ENCODE measurements at places on chromosomes 7 and 10.

- no peak for DNase-seq
Observed at GRCh38 chr10:77533887-77534278, 103.7 kb downstream of the KCNMA1 start.

DNA sequence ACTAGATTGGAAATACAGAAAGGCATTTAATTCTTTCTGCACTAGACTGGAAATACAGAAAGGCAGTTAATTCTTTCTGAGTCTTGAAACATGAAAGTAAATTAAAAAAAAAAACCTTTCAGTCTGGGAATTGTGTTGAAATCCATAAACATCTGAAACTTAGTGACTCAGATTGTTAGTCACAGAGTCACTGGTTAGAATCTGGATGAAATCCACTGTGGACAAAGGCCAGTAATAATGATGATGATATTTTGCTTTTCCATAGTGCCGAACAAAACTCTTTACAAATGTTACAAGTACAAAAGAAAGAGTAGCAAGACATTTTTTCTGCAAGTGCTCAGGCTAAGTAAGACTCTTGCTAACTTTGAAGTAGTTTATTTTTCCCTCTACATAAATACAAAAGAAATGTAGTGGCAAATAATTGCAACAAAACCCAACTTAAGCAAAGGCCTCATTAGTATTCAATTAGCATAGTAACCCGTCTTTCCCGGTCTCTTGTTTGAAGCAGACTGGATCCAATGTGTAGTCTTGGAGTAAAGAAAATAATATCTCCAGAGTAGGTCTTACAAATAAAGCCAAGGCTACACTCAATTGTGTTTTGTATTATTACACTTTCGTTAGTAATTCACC lies 5.8 kb upstream of the PRTFDC1 start:
- DNase-seq: no peak

GRCh38 chr7:31950091-31950755 lies 120.0 kb downstream of the PDE1C start:
- DNase-seq: no peak

DNA sequence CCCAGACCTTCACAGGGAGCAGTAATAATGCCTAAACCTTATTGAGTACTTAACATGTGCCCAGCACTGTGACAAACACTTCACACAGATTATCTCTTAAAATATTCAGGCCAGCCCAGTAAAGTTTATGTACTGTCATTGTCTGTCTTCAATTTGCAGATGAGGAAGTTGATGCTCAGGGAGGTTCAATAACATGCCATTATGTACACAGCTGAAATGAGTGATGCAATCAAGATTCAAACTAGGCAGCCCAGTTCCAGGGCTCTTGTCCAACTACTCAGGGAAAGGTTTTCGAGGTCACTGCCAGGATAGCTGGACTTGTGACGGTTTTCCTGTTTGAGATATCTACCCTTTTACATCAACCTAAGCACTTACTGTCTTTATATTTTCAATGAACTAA lies 56.1 kb downstream of the AUTS2 start:
- DNase-seq: no peak

DNA sequence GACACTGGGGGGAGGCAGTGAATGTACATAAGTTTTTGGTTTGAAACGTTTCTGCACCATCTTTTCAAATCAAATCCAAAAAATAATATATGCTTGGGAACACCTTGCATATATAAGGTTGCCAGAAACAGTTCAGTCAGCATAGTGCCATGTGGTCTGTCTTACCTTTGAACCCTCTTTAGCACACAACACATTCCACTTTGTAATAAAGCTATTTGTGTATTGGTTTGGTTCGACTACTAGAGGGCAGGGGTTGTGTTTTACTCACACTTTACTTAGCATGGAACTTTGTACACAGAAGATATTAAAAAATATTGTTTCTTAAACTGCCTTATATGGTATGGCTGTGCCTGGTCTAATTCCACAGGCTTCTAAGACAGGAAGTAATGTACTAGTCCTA lies 43.2 kb downstream of the ALDH18A1 start:
- DNase-seq: no peak

DNA sequence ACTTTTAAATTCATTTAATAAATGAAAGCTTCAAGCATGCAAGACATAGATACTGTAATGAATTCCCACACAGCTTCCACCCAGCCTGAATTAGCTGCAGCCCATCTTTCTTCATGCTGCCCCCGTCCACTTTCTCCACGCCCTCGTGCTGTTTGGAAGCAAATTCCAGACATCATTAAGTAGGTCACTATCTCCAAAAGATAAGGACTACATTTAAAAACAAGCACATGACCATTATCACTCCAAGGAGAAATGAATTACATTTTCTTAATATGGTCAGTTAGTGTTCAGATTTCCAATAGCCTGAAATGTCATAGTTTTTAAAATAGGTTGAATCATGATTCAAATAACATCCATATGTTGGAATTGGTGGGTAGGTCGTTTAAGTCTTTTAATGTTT lies 24.3 kb downstream of the LMTK2 start:
- no peak for DNase-seq

- no peak for DNase-seq
Observed at GRCh38 chr7:92988941-92989545, 128.7 kb downstream of the SAMD9 start.

DNA sequence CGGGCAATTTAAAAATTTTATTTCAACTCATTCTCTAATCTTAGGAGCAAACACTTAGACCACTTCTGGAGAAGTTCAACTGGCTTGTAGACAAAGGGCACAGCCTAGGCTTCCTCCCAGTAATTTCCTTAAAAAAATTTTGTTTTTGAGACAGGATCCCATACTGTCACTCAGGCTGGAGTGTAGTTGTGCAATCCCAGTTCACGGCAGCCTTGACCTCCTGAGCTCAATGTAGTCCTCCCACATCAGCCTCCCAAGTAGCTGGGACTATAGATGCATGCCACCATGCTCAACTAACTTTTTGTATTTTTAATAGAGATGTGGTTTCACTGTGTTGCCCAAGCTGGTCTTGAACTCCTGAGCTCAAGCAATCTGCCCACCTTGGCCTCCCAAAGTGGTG lies 38.4 kb downstream of the BAMBI start:
- DNase-seq: no peak

GRCh38 chr10:17113889-17114540 lies 15.6 kb downstream of the CUBN start:
- no peak for DNase-seq

GRCh38 chr10:32210306-32211045 lies 136.5 kb downstream of the EPC1 start:
- no peak for DNase-seq

- no peak for DNase-seq
Observed at GRCh38 chr10:47175181-47176123, 124.5 kb upstream of the GDF10 start.

DNA sequence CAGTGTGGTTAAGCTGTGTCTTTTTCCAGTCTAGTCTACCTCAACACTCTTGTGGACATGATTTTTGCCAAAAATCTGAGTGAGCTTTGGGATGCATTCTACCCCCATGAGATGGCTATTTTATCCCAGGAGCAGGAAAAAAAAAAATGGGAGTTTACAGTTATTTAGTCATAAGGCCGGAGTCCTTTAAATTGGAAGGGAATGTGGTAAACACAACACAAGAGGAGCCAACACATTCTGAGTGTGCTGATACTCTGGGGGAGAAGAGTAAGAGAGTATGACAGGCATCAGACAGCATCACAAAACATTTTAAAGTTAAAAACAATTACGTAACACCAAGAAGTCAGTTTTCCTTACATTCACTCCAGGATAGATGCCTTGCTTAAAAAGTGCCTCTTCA lies 46.1 kb downstream of the C1GALT1 start:
- no peak for DNase-seq

- no peak for DNase-seq
Observed at GRCh38 chr10:5533098-5533731, 8.5 kb downstream of the CALML3 start.

GRCh38 chr10:112389271-112389822 lies 15.4 kb downstream of the ACSL5 start:
- DNase-seq: no peak

DNA sequence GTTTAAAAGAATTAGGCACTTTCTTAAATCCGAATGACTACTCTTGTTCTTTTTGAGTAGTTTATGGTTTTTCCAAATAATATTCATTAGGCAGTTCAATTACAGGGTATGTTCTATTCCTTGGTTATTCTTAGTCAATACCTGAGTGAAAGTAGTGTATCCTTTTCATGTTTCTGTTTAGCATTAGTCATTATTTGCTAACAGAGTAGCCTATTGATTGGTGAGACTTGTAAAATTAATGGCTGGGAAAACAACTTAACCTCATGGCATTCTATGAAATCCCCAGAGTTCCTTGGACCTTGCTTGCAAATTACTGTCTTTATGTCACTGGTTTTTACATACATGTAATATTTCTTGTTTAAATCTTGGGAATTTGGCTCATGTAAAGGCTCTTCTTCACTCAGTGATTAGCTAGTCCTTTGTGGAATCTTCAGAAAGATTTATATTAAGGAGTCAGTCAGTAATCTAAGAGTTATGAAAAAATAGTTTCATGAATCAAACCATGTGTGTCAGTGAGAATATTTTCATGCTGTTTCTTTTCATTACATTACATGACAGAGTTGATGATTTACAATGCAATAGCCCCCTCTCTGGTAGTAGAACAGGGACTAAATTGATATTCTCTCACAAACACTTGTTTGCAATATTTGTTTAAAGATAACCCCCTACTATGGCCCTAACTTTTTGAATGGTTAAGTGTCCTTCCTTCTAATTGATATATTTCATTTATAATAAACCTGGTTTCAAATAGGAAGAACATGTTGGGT lies 81.5 kb upstream of the LRRTM3 start:
- no peak for DNase-seq

Measured in stimulated activated CD8-positive, alpha-beta memory T cell treated with anti-CD3 and anti-CD28 coated beads, Interleukin-4, amount 100 ng/mL, for 1 hour (primary cell).